ENCODE measurements at places on chromosomes 1 and 21.

DNA sequence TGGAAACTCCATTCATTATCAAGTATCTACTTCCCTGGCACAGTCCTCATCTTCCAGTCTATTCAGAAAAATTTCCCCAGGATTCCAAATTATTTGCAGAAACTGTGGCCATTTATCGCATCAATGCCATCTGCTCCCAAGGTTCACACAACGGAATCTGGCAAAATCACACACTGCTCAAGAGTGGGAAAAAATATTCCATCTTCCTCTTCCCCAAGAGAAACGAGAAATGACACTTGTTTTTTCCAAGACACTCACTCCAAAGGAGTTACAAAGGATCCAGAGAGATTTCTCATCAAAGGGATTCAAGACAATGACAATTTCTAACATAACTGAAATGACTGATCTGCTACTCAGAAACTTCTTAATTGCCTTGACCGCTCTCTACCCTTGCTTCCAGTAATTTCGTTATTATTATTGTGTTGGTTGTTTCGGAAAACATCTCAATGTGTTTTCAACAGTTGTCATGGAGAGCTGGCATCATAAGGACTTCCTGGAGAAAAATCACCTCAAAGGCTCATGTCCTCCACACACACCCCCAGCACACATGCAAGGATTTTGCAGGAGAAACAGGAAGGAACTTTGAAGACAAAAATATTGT is 128.0 kb downstream of the PSMG1 start:
- DNase-seq: no peak

DNA sequence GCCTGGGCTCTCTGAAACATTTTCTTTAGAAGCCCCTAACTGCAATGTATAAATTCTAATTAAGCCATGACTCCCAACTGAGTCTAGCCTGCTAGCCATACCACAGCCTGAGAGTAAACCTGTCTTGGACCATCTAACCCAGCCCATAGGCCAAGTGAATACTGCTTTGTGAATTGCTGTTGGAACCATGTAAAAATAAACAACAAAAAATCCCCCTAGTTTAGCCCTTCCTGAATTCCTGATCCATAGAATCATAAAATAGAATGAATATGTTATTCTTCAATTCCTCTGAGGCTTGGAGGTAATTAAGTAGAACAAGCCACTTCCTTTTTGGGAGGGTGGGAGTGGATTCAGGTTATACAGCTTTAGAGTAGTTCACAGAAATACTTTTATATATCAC is 1496.4 kb downstream of the MRPL39 start:
- DNase-seq: no peak

GRCh38 chr1:243638186-243638585 is 211.9 kb downstream of the AKT3 start:
- no peak for DNase-seq

GRCh38 chr1:231724876-231725647 is 98.5 kb downstream of the DISC1 start:
- DNase-seq: peak; percentile 50

- DNase-seq: no peak
Observed at GRCh38 chr1:172640111-172640510, 18.8 kb upstream of the FASLG start.

- no peak for DNase-seq
Observed at GRCh38 chr1:161200992-161201835, 953 bp upstream of the NDUFS2 start.

DNA sequence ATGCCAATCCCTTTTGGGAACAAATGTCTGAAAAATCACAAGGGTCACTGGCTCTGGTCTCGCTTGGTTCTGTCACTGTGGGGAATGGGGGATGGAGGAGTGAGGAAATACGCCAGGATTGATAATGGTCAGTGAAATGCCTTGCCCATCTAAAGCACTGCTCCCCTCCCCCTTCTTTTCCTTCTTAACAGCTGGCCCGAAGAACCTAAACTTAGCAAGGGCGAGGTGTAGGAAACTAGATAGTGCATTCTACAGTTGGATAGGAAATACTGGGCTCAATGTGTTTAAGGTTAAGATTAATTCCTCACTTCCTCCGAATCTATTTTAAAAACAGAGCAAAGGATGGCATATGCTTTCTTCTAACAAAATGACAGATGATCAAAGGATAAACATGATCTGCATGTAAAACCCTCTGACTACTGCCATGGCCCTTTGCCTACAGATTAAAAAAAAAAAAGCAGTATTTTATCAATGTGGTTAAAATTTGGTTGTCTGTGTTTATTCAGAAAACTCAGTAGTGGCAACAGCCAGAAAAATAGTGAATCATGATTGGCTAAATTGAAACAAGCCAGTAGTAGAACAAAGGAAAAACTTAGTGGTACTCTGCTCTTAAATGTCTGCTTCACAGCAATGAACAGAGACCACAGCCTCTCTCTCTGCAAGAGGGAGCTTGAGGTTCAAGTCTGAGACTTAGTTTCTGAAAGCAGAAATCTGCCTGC is 86.1 kb upstream of the VAV3 start:
- DNase-seq: no peak

- no peak for DNase-seq
Observed at GRCh38 chr1:171061425-171062143, 29.1 kb upstream of the FMO3 start.

- DNase-seq: no peak
Observed at GRCh38 chr1:184387069-184387475, 243 bp downstream of the C1orf21 start.

DNA sequence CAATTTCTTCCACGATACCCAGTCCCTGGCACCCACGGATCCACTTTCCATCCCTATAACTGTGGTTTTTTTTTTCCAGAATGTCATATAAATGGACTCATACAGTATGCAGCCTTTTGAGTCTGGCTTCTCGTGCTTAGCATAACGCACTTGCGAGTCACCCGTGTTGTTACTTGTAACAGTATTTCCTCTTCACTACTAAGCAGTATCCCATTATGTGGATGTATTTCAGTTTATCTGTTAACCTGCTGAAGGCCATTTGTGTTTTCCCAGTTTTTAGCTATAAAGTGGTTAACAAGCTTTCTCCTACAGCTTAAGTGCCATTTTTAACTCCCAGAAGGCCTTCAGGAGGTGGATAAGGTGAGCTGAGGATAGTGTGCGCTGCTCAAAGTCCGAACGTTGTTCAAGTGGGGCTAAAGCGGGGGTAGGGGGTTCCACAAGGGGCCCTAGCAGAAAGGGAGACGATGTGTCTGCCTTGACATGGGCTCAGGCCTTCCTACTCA is 829 bp downstream of the ADAR start:
- no peak for DNase-seq

DNA sequence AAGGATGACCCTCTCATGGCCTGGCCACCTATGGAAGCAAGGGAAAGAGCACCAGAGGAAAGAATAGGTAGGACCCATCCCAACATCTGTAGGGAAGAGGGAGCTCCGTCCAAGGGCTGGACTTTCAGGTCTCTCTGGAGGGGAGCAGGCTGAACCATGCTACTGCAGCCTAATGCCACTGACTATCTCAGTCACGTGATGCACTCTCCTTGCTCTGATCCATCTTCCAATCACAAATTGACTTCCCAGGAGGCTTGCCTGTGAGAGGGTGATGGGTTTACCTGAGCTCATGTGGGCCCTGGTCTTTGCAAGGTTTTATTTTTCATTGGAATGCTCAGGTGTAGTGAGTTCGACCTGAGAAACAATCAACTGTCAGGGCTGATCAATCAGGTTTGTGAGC is 128.8 kb downstream of the CACNA1E start:
- DNase-seq: no peak

DNA sequence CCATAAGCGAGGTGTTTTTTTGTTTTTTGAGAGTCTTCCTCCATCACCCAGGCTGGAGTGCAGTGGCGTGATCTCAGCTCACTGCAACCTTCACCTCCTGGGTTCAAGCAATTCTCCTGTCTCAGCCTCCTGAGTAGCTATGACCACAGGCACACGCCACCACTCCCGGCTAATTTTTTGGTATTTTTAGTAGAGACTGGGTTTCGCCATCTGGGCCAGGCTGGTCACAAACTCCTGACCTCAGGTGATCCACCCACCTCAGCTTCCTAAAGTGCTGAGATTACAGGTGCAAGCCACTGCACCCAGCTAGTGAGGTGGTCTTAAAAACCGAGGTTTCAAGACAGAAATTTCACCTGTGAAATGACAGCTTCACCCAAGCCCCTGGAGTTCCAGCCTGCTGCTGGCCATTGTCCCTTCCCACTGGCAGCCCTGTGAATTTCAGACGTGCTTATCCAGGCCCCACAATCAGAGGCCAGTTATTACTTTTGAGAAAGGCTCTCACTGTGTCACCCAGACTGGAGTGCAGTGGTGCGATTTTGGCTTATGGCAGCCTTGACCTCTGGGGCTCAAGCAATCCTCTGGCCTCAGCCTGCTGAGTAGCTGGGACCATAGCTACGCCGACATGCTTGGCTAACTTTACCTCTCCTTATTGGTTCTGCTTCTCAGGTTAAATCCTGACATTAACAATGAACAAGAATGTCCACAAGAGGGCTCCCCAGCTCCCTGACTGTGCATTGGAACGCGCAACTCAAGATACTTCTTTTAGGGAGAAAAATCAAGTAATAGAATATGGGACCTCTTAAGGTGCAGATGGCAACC is 19.4 kb downstream of the ENO1 start:
- peak; percentile 68 for DNase-seq

DNA sequence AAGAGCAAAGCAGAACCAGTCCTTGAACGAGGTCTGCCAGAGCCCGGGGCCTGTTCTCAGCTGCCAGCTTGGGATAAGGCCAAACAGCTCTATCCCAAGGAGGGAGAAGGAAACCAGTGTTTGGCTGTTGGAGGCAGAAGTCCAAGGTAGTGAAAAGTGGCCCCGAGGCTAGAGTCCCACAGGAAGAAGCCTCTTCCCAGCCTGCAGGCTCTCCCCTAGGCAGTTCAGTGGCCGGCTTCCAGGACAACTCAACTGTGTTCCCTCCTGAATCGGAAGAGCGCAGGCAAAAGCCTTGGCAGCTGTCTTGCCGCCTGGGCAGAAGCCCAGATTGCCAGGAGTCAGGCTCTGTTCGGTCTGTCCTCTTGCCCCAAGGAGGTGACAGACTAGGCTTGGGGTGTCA is 19.3 kb downstream of the QSOX1 start:
- DNase-seq: no peak

- peak; percentile 83 for DNase-seq
Observed at GRCh38 chr1:114341299-114341698, 169.7 kb downstream of the TRIM33 start.

GRCh38 chr1:151594143-151594625 is 17.7 kb upstream of the SNX27 start:
- DNase-seq: peak; percentile 89
